GM23338 (cell line): ENCODE measurements at places on chromosomes 12 and 14. TPM values are rescaled to one million over a fixed set of nuclear protein-coding genes. Genes with fewer than 3 reads are reported as not detected.

DNA sequence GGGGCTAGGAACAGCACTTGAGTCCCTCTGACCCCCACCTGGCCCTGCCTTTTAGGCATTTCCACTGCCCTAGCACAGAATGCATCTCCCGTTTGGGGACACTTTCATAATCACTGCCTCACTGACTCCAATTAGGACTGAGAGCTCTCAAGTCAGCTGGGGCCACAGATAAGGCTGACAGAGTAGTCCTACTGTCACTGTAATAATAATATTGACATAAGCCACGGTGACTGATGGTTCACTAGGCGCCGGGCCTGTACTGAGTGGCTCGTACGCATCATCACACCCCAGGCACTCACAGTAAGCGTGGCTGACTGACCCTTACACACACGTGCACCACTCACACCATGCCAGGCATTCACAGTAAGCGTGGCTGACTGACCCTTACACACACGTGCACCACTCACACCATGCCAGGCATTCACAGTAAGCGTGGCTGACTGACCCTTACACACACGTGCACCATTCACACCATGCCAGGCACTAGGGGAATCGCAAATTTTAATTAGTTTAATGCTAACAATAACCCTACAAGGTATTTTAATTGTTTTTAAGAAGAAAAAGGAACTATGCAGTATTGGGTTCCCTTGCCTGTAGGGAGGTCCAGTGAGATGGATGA is 87.7 kb downstream of the CHGA start:
- H3K36me3 ChIP-seq, result no peaks in the 10 kb centered on the region
- H3K27ac ChIP-seq, result no peak overlapping the region
- no peaks in the 10 kb centered on the region for H3K4me1 ChIP-seq
- no peaks in the 10 kb centered on the region for H3K27me3 ChIP-seq
- H3K4me3 ChIP-seq, result no peak overlapping the region

GRCh38 chr14:61077951-61078720 is 97.1 kb downstream of the SLC38A6 start:
- H3K4me1 ChIP-seq, result peaks cover 10% of the 10 kb centered on the region
- no peak for DNase-seq
- no peaks in the 10 kb centered on the region; the same call in 1 of the 2 replicates for H3K36me3 ChIP-seq
- no peaks in the 10 kb centered on the region for H3K27me3 ChIP-seq
- no peak overlapping the region for H3K27ac ChIP-seq

- H3K27ac ChIP-seq, result no peak overlapping the region
- no peak overlapping the region for H3K4me3 ChIP-seq
- no peaks in the 10 kb centered on the region for H3K36me3 ChIP-seq
- no peaks in the 10 kb centered on the region for H3K27me3 ChIP-seq
- no peaks in the 10 kb centered on the region; the same call in 1 of the 2 replicates for H3K4me1 ChIP-seq
Measured at GRCh38 chr12:59036973-59037762, 116.9 kb upstream of the LRIG3 start.

DNA sequence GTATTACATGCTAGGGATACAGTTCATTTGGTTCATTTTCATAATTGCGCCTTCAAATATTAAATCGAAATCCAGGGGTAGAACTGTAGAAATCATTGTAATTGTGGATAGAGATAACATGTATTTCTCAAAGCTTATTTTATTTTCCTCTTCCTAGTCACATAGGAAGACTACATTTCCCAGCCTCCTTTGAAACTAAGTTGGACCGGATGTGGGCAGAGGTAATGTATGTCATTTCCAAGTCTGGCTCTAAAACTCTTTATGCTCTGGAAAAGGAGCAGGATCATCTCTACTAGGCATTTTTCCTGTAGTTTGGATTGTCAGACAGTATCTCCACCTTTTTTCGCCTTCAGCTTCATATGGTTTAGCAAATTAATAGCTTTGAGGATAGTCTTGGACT is 70.1 kb upstream of the CRY1 start:
- H3K27ac ChIP-seq, result no peak overlapping the region
- H3K27me3 ChIP-seq, result no peaks in the 10 kb centered on the region
- no peak for DNase-seq
- no peak overlapping the region for H3K4me3 ChIP-seq
- no peaks in the 10 kb centered on the region for H3K36me3 ChIP-seq

- no peaks in the 10 kb centered on the region for H3K27me3 ChIP-seq
- H3K4me1 ChIP-seq, result no peaks in the 10 kb centered on the region
- H3K36me3 ChIP-seq, result no peaks in the 10 kb centered on the region
- no peak overlapping the region for H3K4me3 ChIP-seq
- peak; percentile 85 for DNase-seq
- no peak overlapping the region for H3K27ac ChIP-seq
Measured at GRCh38 chr14:69107407-69108003, 45.4 kb downstream of the DCAF5 start.

- no peak overlapping the region for H3K27ac ChIP-seq
- H3K4me1 ChIP-seq, result peaks cover 12% of the 10 kb centered on the region
- H3K36me3 ChIP-seq, result no peaks in the 10 kb centered on the region
- peak; percentile 63 for DNase-seq
- H3K4me3 ChIP-seq, result peak overlapping the region; percentile 69
- H3K27me3 ChIP-seq, result peaks cover 43% of the 10 kb centered on the region
Measured at GRCh38 chr12:122021193-122021821, 377 bp upstream of the BCL7A start.

DNA sequence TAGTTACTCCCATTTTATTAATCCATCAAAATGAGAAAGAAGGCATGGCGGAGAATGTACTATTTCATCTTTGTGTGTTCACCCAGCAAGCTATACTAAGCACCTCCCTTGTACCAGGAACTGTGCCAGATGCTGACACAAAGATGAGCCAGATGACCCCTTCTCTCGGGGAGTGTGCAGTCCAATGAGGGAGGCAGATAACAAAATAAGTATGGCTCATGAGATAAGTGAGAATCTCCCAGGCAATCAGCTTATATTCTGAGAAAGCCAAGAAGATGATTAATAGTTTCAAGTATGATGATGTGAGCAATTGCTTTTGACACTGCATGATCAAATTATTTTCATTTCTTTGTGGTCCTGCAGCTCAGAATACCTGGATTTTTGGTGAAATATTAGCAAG is 1.3 kb upstream of the TMEM233 start:
- H3K4me3 ChIP-seq, result no peak overlapping the region
- H3K4me1 ChIP-seq, result 0 out of 2 replicates have a peak, but pooled peaks cover 4% of the 10 kb centered on the region
- H3K36me3 ChIP-seq, result no peaks in the 10 kb centered on the region
- peaks cover 76% of the 10 kb centered on the region for H3K27me3 ChIP-seq

- no peak for DNase-seq
- H3K27ac ChIP-seq, result no peak overlapping the region; the same call in 1 of the 2 replicates
- no peak overlapping the region for H3K4me3 ChIP-seq
- peaks cover 11% of the 10 kb centered on the region for H3K4me1 ChIP-seq
Measured at GRCh38 chr14:22563987-22564386, 25.0 kb downstream of the DAD1 start.

GRCh38 chr12:54379398-54380201 is 4.9 kb downstream of the ZNF385A start:
- DNase-seq, result peak; percentile 97
- peaks cover 17% of the 10 kb centered on the region; the same call in 1 of the 2 replicates for H3K27me3 ChIP-seq
- peaks cover 5% of the 10 kb centered on the region; the same call in 1 of the 2 replicates for H3K36me3 ChIP-seq
- peak overlapping the region; percentile 60 for H3K4me3 ChIP-seq
- H3K4me1 ChIP-seq, result peaks cover 18% of the 10 kb centered on the region

- DNase-seq, result no peak
- H3K27me3 ChIP-seq, result peaks cover 80% of the 10 kb centered on the region
- H3K36me3 ChIP-seq, result no peaks in the 10 kb centered on the region
- no peak overlapping the region for H3K27ac ChIP-seq
- peak overlapping the region; percentile 65 for H3K4me3 ChIP-seq
- peaks cover 30% of the 10 kb centered on the region for H3K4me1 ChIP-seq
Measured at GRCh38 chr12:1594006-1594260, 448 bp downstream of the FBXL14 start.

GRCh38 chr12:27309293-27309994 is 23.2 kb upstream of the BMAL2 start:
- H3K27me3 ChIP-seq, result no peaks in the 10 kb centered on the region
- H3K4me3 ChIP-seq, result no peak overlapping the region
- no peak overlapping the region for H3K27ac ChIP-seq
- H3K4me1 ChIP-seq, result no peaks in the 10 kb centered on the region

- no peak for DNase-seq
- H3K27me3 ChIP-seq, result no peaks in the 10 kb centered on the region
- H3K4me1 ChIP-seq, result peaks cover 8% of the 10 kb centered on the region
- no peaks in the 10 kb centered on the region for H3K36me3 ChIP-seq
- no peak overlapping the region for H3K27ac ChIP-seq
Measured at GRCh38 chr12:92064422-92064821, 81.2 kb downstream of the BTG1 start.

- peaks cover 32% of the 10 kb centered on the region for H3K4me1 ChIP-seq
- peak overlapping the region; percentile 89 for H3K27ac ChIP-seq
- H3K36me3 ChIP-seq, result peaks cover 39% of the 10 kb centered on the region
- H3K27me3 ChIP-seq, result no peaks in the 10 kb centered on the region
- peak overlapping the region; percentile 83 for H3K4me3 ChIP-seq
- peak; percentile 62 for DNase-seq
Measured at GRCh38 chr14:23071921-23072539, 14.7 kb upstream of the CDH24 start.

DNA sequence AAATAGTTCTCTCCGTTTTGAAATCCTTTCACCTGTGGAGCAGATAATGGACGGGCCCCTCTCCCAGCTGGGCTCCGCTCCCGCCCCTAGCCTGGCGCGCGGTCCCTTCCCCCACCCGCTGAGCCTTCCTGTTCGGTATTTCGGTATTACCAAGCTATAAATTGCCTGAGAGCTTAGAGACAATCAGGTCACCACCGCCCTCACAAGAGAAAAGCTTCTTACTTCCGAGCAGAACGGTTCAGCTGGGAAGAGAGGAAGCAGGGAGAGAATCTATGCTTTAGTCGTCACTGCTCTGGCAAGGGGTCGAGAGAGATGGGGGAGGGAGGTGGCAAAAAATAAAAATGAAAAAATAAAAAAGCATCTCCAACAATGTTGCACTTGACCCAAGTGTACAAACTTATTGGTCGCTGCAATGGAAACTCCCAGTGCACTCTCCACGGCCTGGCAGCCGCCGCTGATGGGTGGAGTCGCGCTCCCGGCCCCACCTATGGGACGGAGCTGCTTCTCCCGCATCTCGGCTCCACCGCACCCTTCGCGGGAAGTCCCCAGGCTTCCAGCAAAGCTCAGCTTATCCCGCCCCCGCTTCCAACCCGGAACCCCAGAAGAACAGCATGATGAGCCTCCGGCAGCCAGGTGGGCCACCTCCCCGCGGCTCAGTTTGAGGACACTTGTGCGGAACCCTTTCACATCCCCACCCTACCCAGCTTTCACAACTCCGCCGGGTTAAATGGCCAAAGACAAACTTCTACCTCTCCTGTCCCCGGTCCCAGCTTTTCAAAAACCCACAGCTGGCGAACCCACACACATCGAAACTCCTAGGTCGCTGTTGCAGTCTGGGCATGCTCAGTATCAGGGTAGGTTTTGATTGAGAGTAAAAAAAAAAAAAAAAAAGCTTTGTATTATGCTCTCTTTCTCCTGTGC is 832 bp upstream of the SYT1 start:
- H3K36me3 ChIP-seq, result no peaks in the 10 kb centered on the region
- H3K4me1 ChIP-seq, result peaks cover 36% of the 10 kb centered on the region
- no peaks in the 10 kb centered on the region for H3K27me3 ChIP-seq
- DNase-seq, result peak; percentile 93

DNA sequence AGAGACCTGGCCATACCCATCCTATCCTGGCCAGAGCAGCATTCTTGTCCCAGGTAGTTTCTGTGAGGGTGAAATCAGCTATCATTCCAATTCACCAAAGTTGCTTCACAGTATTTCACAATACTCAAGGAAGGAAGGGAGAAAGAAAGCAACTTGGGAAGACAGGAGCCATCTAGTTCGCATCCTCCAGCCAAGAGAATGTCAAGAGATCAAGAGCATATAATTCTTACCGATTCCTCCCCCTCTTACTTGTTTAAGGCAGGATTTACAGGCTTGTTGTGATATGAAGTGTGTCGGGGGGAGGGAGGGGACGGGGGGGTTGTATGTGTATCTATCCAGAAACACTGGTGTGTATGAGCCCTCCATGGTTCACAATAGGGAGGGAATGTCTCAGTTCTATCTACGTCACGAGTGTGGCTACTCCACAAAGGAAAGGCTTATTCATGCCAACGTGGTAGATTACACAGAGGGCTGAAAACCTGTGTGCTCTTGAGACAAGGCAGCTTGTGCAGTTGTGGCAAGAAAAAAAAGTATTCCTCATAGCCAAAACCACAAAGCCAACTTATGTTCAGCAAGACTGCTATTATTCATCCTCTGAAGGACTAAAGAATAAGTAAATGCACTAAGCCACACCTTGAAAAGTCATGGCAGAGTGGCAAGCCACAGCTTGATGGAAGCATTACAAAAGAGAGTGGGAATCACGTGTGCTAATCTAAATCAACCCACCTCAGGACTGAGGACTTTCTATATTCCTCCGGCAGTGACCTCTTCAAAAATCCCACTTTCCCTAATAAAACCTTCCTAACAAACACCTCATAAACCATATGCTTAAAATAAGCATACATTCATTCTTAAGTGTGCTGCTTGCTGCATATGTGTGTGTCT is 35.0 kb downstream of the CORO1C start:
- no peak for DNase-seq
- no peak overlapping the region for H3K4me3 ChIP-seq
- H3K27me3 ChIP-seq, result no peaks in the 10 kb centered on the region
- no peaks in the 10 kb centered on the region; the same call in 1 of the 2 replicates for H3K36me3 ChIP-seq

- no peaks in the 10 kb centered on the region for H3K27me3 ChIP-seq
- no peak overlapping the region for H3K4me3 ChIP-seq
- no peak overlapping the region for H3K27ac ChIP-seq
- no peaks in the 10 kb centered on the region for H3K36me3 ChIP-seq
Measured at GRCh38 chr12:107948391-107948945, 174.0 kb downstream of the ASCL4 start.

- no peaks in the 10 kb centered on the region for H3K27me3 ChIP-seq
- no peaks in the 10 kb centered on the region for H3K36me3 ChIP-seq
- no peak for DNase-seq
- H3K4me3 ChIP-seq, result no peak overlapping the region
Measured at GRCh38 chr12:90199006-90199405, 490.4 kb upstream of the ATP2B1 start.

- no peak overlapping the region for H3K27ac ChIP-seq
- no peak overlapping the region for H3K4me3 ChIP-seq
- H3K36me3 ChIP-seq, result no peaks in the 10 kb centered on the region; the same call in 1 of the 2 replicates
Measured at GRCh38 chr14:67491741-67492507, 3.4 kb upstream of the TMEM229B start.

DNA sequence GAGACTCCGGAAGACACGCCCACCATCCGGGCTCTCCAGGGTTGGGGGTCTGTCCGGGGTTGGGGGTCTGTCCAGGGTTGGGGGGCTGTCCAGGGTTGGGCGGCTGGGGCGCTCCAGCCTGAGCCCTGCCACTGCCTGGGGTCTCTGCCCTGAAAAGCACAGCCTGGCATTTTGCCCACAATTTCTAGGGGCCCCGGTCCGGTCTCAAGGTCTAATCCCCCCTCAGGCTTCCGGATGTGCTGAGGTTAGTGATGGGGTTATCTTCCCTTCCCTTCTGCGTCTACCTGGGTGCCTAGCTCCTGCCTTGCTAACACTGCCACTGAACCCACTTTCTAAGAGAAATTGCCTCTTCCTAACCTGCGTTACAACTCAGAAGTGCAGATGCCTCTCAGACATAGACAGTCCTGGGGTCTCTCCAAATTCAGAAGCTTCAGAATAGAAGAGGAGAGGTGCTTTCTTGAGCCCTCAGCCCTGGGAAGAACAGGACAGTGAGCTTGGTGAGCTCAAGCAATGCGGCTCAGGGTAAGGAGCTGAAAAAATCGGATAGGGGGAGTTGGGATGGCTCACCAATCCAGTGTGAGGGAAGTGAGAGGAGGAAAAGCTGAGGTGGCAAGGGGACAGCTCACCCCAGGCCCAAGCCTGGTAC is 5.7 kb downstream of the LHX5 start:
- H3K4me3 ChIP-seq, result peak overlapping the region; percentile 58
- peak; percentile 59 for DNase-seq
- no peak overlapping the region for H3K27ac ChIP-seq
- H3K4me1 ChIP-seq, result peaks cover 58% of the 10 kb centered on the region
- H3K36me3 ChIP-seq, result no peaks in the 10 kb centered on the region

The CISTR gene
- not detected in 2 replicates for total RNA-seq

The ACOT4 gene
- total RNA-seq, result 1.6 and 3.7 TPM in 2 replicates

The FOXM1 gene
- total RNA-seq, result 73.4 and 98.1 TPM in 2 replicates

The PMEL gene
- total RNA-seq, result 81.6 and 108 TPM in 2 replicates

The MAGOHB gene
- 25.1 and 38.5 TPM in 2 replicates for total RNA-seq
